ENCODE measurements at places on chromosomes 2 and 18.

DNA sequence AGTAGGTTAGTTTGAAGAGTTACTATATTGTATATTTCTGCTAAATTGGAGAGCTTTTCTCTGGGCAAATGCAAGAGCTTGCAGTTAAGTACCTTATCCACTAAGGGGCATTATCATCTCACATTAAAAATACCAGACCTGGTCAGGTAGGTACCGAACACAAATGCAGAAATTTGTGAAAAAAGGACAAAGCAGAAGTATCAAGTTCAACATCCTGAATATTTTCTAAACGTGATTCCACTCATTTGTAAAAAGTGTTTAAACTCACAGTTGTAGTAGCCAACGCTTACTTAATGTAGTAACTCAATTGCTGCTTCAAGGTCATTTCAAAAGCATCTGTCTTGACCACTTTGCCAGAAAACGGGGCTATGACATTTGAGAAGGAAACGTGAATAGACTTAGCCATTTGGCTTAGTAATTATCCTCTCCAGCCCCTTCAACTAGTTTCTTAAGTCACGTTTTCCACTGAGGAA lies 52.1 kb downstream of the CYRIA start:
- DNase-seq: no peak

GRCh38 chr2:171566057-171566456 lies 43.8 kb downstream of the CYBRD1 start:
- no peak for DNase-seq

- DNase-seq: no peak
Observed at GRCh38 chr2:98654699-98655495, 46.5 kb downstream of the UNC50 start.

- DNase-seq: no peak
Observed at GRCh38 chr2:870426-870825, 80.2 kb upstream of the SNTG2 start.

GRCh38 chr2:67436221-67436620 lies 39.1 kb downstream of the ETAA1 start:
- DNase-seq: no peak

DNA sequence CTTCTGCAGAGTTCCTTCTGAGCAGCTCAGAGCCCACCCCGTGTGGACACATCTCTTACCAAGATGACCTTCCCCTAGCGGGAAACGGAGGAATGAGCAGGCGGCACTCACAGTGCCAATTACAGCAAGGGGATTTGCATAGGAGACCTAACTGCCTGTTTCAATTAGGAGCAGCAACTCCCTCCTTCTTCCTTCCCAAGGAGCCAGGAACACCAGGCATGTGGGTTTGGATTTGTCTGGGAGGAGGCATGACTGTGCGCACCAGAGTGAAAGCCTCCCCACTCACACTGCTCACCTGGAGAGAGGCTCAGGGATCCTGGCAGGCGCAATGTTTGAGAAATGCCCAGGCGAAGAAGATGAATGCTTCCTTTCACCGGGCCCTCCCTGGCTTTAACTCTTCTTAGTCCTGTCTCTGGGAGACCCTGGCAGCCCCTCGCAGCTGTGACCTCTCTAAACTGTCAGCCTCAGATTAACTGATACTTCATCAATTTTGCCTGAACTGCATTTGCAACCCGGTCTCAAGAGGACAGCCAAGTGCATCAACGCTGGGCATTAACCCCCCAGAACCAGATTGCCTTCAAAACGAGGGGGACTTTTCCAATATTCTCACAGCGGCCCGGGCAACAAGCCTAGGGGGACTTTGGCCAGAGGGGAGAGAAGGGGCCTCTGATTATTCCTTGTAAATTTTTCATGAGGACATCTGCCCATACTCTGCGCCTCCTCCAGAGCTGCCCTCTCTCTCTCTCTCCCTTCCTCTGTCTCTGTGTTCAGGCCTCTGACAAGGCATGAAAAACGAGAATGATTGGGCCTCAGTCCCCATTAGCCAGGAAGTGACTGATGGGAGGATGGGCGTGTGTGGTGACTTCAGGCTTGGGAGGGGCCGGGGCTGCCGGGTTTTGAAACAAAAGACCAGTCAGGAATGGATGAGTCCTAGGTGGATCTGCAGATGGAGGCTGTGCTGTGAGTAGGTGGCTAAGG lies 93.8 kb downstream of the CMPK2 start:
- no peak for DNase-seq

GRCh38 chr2:218081063-218081462 lies 12.0 kb downstream of the RUFY4 start:
- no peak for DNase-seq

- peak; percentile 56 for DNase-seq
Observed at GRCh38 chr2:160269803-160270570, 69.9 kb upstream of the ITGB6 start.

GRCh38 chr2:1664076-1664605 lies 80.2 kb downstream of the PXDN start:
- no peak for DNase-seq

GRCh38 chr2:44168681-44169154 lies at the start of gene PPM1B:
PPM1B (plus strand) TSS chr2:44168875; CDS start chr2:44201200, 32,325 bp downstream.
- DNase-seq: peak; percentile 100

- peak; percentile 13 for DNase-seq
Observed at GRCh38 chr2:26772064-26773001, 8.2 kb downstream of the SLC35F6 start.

DNA sequence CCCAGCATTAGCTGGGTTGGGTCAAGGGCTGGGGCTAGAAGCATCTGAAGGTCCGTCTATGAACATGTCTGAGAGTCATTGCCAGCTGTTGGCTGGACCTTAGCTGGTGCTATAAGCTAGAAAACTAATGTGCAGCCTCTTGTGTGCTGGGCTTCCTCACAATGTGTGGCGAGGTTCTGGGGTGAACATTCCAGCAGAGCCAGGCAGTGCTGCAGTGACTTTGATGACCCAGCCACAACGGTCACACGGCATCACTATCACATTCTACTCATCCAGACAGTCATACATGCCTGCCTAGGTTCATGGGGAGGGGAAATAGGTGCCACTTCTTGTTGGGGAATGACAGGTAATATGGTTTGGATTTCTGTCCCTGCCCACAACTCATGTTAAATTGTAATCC lies 260.5 kb downstream of the CYP26B1 start:
- no peak for DNase-seq
